H1 (cell line): ENCODE measurements at places on chromosomes 2 and 18.
A peak's percentile ranks its signal among the peaks of the same experiment; 100 is the strongest.

- no peak for DNase-seq
- H3K27ac ChIP-seq, result no peak overlapping the region
- no peaks in the 10 kb centered on the region for H3K36me3 ChIP-seq
- H3K4me1 ChIP-seq, result peaks cover 7% of the 10 kb centered on the region
- H3K27me3 ChIP-seq, result no peaks in the 10 kb centered on the region
Measured at GRCh38 chr2:46337208-46337994, 40.2 kb downstream of the EPAS1 start.

- no peaks in the 10 kb centered on the region for H3K36me3 ChIP-seq
- 0 out of 2 replicates have a peak overlapping the region, but pooled peaks have one; percentile 32 for H3K4me3 ChIP-seq
- H3K27me3 ChIP-seq, result no peaks in the 10 kb centered on the region
- no peak for DNase-seq
Measured at GRCh38 chr2:3650140-3650920, 7.7 kb upstream of the ALLC start.

DNA sequence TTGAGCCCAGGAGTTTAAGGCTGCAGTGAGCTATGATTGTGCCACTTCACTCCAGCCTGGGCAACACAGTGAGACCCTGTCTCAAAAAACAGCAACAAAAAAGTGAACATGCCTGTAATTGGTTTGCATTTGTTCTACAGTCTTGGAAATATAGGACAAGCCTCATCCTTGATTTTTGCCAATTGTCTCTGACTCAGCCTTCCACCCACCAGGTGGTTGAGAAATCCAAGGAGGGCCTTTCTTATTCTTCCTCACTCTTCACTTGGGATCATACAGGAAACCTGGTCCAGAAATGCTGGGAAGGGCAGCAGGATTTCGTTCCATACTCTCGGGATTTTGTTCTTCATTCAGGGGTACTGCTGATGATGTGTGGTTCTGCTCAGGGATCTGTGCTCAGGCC lies 94.6 kb downstream of the CDC42EP3 start:
- no peak overlapping the region for H3K4me3 ChIP-seq
- H3K27ac ChIP-seq, result no peak overlapping the region
- DNase-seq, result no peak
- no peaks in the 10 kb centered on the region for H3K27me3 ChIP-seq

GRCh38 chr2:16682431-16683118 lies 16.9 kb upstream of the CYRIA start:
- no peaks in the 10 kb centered on the region; the same call in 1 of the 2 replicates for H3K27me3 ChIP-seq
- no peaks in the 10 kb centered on the region for H3K4me1 ChIP-seq
- H3K4me3 ChIP-seq, result no peak overlapping the region
- no peak for DNase-seq

DNA sequence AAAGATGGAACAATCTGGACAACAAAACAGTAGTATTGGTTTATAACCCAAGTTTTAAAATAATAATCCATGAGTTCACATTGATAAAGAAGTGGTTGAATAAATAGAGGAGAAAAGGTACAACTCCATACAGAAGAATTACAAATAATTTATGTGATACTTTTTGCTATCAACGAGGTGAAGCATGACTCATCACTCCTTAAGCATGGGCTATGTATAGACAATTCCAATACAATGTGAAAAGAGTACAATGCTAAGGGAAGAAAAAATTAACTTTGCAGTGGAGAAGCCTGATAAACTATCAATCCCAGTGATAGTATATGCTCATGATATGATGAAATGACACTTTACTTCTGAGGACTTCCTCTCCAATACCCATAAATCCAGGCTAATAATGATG lies 312.9 kb downstream of the GULP1 start:
- no peak overlapping the region for H3K4me3 ChIP-seq
- DNase-seq, result no peak
- H3K27me3 ChIP-seq, result no peaks in the 10 kb centered on the region
- H3K4me1 ChIP-seq, result no peaks in the 10 kb centered on the region
- H3K36me3 ChIP-seq, result no peaks in the 10 kb centered on the region
- H3K27ac ChIP-seq, result no peak overlapping the region

GRCh38 chr2:174662859-174663258 lies 65.3 kb upstream of the WIPF1 start:
- H3K36me3 ChIP-seq, result no peaks in the 10 kb centered on the region
- no peaks in the 10 kb centered on the region for H3K27me3 ChIP-seq
- H3K27ac ChIP-seq, result no peak overlapping the region
- no peak for DNase-seq

GRCh38 chr2:191678437-191679100 lies 633 bp downstream of the NABP1 start:
- peaks cover 9% of the 10 kb centered on the region; the same call in 1 of the 2 replicates for H3K36me3 ChIP-seq
- no peaks in the 10 kb centered on the region for H3K4me1 ChIP-seq
- H3K27ac ChIP-seq, result no peak overlapping the region
- H3K27me3 ChIP-seq, result no peaks in the 10 kb centered on the region; the same call in 1 of the 2 replicates
- peak; percentile 55 for DNase-seq

GRCh38 chr2:170587922-170588321 lies 127.2 kb upstream of the SP5 start:
- peaks cover 3% of the 10 kb centered on the region; the same call in 1 of the 2 replicates for H3K4me1 ChIP-seq
- no peaks in the 10 kb centered on the region for H3K36me3 ChIP-seq
- no peak overlapping the region for H3K27ac ChIP-seq
- DNase-seq, result no peak
- H3K4me3 ChIP-seq, result no peak overlapping the region

DNA sequence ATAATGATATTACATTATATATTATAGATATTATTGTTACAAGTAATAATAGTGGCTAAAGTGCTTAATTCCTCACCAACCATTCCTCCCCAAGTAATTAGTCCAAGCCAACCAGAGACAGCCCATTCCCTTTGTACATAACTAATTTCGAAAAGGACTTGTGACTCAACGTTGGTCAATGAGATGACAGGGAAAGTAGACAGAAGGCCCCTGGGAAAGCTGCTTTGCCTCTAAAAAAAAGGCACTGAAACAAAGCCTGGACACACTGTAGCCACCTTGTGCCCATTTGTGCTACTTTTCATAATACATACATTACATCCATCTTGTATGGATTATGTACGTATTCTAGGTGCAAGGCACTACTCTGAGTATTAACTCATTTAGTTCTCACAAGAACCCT lies 28.8 kb downstream of the COLEC12 start:
- H3K4me1 ChIP-seq, result peaks cover 8% of the 10 kb centered on the region
- no peaks in the 10 kb centered on the region for H3K36me3 ChIP-seq
- H3K4me3 ChIP-seq, result no peak overlapping the region
- H3K27ac ChIP-seq, result no peak overlapping the region
- H3K27me3 ChIP-seq, result no peaks in the 10 kb centered on the region
- DNase-seq, result no peak

DNA sequence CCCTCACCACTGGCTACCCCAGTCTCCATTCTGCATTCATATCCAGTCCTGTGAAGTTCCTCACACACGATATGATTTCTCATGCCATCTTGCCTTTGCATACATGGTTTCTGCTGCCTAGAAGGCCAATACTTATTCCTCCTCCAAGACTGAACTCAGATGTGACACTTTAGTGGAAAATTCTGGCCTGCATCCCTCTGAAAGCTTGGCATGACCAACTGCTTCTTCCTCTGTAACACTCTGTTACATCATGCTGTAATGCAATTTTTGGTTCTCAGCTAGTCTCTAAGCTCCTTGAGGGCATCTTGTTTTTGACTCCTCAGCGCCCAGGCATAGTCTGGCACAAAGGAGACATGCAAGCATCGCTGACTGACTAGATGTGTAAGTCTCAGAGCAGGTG lies 12.6 kb downstream of the FAM161A start:
- DNase-seq, result no peak
- H3K4me3 ChIP-seq, result no peak overlapping the region
- no peaks in the 10 kb centered on the region for H3K36me3 ChIP-seq
- no peaks in the 10 kb centered on the region for H3K27me3 ChIP-seq
- no peaks in the 10 kb centered on the region for H3K4me1 ChIP-seq

- H3K27ac ChIP-seq, result no peak overlapping the region
- no peak for DNase-seq
- H3K36me3 ChIP-seq, result no peaks in the 10 kb centered on the region
- H3K27me3 ChIP-seq, result no peaks in the 10 kb centered on the region
Measured at GRCh38 chr18:48968412-48969215, 17.8 kb upstream of the SMAD7 start.

- no peaks in the 10 kb centered on the region for H3K27me3 ChIP-seq
- H3K4me1 ChIP-seq, result peaks cover 8% of the 10 kb centered on the region; the same call in 1 of the 2 replicates
- DNase-seq, result no peak
- H3K36me3 ChIP-seq, result no peaks in the 10 kb centered on the region
- no peak overlapping the region for H3K4me3 ChIP-seq
- no peak overlapping the region for H3K27ac ChIP-seq
Measured at GRCh38 chr2:69770193-69770702, 28.3 kb downstream of the ANXA4 start.

DNA sequence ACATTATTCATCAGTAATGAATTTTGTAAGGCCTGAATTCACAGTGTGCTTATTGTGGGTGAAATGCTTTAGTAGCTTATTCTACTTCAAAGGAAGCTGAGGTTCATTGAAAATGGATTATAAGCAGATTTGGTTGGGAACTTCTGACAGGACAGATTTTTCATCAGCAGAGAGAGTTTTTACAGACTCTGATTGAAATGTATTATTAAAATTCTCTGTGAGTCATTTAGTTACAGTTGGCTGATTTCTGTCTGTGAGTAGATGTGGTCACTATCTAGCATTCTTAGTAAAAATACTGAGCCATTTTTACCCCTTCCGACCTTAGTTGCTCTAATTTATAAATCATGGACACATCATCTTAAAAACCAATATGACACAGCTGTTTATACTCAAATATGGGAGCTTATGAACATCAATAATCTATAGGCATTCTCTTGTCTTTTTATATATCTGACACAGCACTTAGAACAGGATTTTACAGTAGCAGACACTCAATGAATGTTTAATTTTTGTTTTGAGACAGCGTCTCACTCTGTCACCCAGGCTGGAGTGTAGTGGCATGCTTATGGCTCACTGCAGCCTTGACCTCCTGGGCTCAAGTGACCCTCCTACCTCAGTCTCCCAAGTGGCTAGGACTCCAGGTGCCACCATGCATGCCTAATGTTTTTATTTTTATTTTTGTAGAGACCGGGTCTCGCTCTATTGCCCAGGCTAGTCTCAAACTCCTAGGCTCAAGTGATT lies 239.6 kb downstream of the BABAM2 start:
- no peaks in the 10 kb centered on the region for H3K36me3 ChIP-seq
- H3K27me3 ChIP-seq, result no peaks in the 10 kb centered on the region
- DNase-seq, result no peak
- H3K4me3 ChIP-seq, result no peak overlapping the region
- no peak overlapping the region for H3K27ac ChIP-seq
- no peaks in the 10 kb centered on the region for H3K4me1 ChIP-seq
